ENCODE measurements at places on chromosomes 5 and 9.

GRCh38 chr9:87612536-87612935 lies 113.4 kb upstream of the CTSL start:
- no peak for DNase-seq

- DNase-seq, result peak; percentile 62
Measured at GRCh38 chr5:56270568-56271392, 37.6 kb upstream of the ANKRD55 start.

DNA sequence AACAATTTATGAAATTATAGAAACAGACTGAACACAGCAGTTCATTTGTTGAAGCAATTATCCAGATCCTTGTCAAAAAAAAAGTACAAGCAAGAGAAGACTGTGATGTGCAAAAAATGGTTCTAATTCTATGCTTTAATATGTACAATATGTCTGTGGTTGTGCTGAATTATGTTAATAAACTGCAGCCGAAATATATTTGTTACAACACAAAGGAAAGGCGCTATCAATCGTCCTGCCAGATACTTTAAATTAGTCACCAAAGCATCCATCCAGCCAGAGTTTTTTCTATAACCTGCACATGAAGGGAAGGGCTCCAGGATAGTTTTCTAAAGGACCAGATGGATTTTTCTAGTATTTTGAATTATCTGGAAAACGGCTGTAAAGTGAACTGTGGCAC lies 259.5 kb downstream of the BNC2 start:
- DNase-seq, result no peak

- no peak for DNase-seq
Measured at GRCh38 chr5:116037236-116037822, 5.1 kb downstream of the ARL14EPL start.

DNA sequence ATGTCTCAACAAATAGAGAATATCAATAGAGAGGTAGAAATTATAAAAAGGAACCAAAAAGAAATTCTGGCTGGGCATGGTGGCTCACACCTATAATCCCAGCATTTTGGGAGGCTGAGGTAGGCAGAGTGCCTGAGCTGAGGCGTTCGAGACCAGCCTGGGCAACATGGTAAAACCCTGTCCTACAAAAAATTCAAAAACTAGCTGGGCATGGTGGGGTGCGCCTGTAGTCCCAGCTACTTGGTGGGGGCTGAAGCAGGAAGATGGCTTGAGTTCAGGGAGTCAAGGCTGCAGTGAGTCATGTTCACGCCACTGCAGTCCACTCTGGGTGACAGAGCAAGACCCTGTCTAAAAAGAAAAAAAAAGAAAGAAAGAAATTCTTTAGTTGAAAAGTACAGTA lies 24.9 kb downstream of the IPPK start:
- DNase-seq, result no peak

GRCh38 chr5:1133510-1134201 lies 21.8 kb upstream of the SLC12A7 start:
- no peak for DNase-seq

- no peak for DNase-seq
Measured at GRCh38 chr5:176935017-176935416, 35.9 kb upstream of the HK3 start.

DNA sequence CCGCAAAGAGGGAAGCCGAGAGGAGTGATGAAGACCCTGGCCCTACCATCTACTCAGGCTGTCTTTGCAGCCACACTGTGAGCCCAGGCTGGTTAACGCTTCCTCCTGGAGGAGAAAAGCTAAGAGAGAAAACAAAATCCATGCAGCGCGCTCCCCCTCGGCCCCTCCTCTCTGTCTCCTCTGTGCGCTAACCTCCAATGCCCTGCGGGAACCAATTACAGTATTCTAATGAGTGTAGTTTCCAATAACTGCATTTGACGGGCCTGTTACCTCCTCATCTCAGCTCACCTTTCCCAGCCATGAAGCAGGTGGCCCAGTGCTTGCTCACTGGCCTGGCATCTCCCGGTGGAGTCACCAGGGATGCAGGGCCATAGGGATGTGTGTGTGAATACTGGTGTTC lies 565.5 kb downstream of the EBF1 start:
- DNase-seq, result no peak

- DNase-seq, result no peak
Measured at GRCh38 chr9:127838375-127839078, 15.9 kb downstream of the ENG start.

- DNase-seq, result peak; percentile 56
Measured at GRCh38 chr9:87725900-87726709, at the start of gene CTSL. TSS of gene CTSL (plus strand) at chr9:87726119. CDS start at chr9:87727604, 1,485 bp downstream.

DNA sequence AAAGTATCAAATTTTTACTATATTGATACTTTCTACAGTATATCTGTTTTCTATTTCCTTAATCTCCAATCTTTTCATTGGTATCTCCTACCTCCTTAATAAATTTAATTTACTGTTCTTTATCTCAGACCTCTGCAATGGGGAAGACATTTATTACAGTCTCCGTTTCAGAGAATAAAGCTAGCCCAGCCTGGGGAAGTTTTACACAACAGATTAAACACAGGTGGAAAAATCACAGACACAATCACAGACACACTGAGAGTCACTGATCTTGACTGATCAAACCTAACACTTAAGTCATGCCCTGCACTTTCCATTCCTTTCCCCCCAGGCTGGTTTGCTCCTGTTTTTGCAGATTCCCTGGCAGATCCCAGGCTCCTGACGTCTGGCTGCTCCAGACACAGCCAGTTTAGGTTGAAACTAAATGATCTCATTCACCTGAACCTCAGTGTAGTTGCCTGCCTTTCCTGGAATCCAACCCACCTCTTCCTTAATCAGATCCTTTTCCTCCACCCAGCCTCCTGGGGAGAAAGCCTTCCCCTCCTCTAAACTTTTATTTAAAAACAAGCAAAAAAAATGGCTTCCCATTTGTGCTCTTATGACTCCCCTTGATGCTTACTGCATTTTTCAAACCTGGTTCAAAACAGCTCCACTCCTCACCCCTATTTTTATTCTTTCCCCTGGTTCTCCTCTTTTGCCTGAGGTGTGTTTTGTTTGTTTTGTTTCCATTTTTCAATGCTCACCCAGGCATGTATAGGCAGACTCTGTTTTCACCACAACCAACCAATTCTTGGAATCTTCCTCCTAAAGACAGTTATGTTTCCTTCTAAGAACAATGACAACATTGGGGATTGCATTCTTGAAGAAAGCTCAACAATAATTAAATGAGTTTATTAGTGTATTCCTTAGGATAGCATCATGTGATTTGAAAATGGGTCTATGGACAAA lies 29.5 kb upstream of the OSMR start:
- no peak for DNase-seq

GRCh38 chr9:111944241-111944866 lies 47.7 kb downstream of the UGCG start:
- DNase-seq, result no peak

DNA sequence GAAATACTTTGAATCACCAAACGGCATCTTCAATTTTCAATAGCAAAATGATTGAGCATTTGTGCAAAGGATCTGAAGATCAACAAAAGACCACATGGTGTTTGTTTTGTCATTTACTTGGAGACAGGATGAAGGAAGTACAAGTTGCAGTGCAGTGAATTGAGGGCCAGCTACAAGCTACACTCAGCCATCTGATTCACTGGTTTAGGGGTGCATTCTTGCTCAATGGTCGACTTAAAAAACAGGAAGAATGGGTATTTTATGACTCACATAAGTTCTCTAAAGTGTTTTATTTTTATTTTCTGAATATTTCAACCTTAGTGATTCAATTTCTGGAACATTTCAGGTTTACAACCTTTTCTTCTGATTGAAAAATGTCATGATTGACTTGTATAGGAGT lies 412.1 kb upstream of the ADAMTSL1 start:
- no peak for DNase-seq

DNA sequence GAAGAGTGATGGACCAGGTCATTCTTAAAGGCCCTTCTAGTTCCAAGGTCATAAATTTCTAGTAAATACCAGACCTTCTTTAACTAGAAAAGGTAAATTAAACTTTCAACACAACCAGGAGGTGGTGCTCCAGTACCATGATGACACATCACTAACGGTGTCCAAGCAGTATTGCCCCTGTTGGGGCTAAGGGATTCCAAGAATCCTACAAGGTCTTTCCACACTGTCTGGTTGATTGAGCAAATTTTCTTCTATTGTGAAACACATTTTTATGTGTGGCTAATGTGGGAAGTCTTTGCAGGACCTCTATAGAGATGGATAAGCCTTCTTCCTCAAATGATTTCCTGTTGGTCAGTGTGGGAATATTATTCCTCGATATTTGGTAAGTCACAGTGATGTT lies 459.6 kb upstream of the PAPPA start:
- DNase-seq, result no peak

DNA sequence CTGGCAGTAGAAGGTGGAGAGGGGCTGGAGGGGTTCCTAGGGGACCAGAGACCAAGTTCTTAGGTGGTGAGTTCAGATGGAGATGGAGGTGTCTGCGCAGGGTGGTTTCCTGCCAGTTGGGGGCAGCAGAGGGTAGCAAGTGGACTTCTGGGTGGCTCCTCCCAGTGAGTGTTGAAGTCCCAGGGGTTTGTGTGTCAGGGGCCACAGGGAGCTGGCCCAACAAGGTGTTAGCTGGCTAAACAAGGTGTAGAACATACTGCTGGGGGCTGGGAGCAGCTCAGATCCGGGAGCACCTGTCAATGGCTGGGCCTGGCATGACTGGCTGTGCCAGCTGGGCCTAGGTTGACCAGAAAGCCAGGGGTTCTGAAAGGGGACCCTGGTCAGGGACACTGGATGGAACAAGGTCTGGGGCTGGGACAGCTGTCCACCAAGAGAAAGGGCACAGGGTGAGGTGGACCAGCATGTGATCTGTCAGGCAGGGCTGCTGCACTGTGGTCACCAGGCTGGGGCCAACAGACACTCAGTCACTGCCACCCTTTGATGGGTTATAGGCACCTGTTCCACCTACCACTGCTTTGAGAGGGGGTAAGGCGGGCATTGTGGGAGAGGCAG lies 35.6 kb downstream of the DAB2IP start:
- DNase-seq, result no peak

DNA sequence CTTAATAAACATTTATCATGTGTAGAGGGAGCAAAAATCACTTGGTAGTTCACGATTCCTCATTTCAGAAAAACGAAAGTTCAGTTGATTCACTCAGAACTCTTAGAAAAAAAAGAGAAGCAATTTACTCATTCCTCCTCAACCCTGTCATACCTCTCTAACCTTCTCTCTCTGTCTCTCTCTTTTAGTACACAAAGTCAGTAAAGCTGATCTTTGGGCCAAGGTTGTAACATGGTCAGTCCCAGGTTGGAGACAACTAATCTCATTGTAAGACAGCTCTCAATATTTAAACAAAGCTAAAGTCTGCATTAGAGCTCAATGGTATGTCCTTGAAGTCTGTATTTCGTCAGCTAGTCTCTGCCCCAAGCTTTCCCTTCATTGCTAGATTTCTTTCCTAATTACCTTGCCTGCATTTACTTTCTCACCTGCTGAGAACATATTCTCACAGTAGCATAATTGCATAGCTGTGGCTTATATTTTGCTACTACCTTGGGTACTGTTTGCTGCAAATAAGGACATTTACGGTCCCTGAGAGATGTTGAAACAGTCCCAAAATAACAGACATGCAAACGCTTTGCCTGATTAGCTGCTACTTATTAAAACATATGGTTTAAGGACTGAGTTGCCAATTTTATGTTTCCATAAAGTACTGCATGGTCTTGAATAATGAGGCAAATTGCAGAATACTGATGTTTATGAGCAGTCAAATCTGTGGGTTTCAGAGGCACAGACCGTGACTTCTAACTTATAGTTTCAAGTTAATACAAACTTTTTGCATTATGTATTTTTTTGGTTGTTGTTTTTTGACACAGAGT lies 138.3 kb downstream of the GPBP1 start:
- DNase-seq, result no peak

DNA sequence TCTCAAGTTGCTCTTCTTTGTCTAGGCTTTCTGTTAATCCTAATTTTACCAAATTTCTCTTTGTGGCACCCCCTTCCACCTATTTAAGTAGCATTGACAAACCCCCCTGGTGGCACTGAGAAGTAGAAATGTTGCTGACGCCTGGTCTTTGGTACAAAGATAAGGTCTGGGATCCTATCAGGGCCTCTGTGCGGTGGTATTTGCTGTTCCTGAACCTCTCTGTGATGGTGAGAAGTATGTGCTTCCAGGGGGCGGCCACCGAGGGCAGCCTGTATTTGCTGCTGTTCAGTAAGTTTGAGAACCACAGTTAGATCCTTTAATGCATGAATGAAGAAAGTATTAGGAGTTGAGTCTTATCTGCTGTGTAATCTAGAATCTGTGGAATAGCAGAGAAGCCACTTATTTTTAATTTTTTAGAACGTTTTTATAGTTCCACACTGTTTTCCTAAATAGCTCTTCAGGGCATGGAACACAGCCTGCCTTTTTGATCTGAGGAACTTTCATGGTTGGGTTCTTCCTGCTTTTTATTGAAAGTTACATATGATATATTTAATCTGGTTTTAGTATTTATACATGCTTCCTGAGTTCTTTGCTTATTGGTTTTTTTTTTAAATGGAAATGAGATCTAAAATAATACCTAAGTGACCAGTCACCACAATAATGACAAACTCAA lies 124.2 kb downstream of the TRIO start:
- DNase-seq, result no peak

DNA sequence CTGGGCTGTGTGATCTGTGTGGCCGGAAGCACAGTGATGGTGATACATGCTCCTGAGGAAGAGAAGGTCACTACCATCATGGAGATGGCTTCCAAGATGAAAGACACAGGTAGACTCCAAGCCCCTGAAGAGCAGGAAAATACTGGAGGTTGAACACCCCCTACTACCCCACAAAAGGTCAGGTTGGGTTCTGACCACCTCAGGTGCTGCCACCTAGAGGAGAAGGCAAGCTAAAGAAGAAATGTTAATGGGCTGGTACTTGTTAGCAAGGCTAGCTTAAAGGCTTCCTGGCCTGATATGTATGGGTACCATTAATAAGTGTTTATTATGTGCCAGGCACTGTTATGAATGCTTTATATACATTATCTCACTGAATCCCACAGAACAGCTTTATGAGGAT lies 11.7 kb downstream of the NIPAL4 start:
- no peak for DNase-seq

DNA sequence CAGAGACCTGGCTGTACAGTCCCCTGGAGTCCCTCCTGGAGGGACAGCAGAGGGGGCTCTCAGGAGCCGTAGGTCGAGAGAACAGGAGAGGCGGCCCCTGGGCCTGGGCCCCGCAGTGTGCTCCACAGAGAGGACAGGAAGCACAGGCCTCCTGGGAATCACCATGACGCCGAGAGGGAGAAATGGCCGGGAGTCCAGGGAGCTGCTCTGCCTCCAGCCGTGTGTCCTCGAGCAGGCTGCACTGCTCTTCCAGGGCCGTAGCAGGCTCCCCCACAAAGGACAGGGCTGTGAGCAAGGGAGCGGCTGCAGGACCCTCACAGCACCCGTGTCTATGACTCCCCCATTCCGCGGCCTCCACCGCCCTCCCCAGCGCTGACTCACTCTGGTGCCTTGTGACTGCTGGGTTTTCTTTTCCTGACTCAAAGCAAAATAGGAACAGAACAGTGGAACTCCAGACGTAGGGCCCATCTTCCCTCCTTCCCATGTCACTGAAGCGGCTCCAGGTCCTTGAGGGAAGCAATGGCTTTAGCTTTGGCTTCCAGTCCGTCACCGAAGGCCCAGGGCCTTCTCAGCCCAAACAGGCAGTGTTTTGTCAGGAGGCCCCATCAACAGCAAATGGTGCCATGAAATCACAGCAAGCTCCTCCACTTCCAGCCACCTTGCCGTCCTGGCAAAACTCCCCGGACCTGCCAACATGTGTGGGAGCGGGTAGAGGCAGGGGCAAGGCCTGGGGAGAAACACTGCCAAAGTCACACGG lies 114.2 kb downstream of the LHFPL2 start:
- no peak for DNase-seq

- DNase-seq, result no peak
Measured at GRCh38 chr5:19802686-19803085, 185.3 kb downstream of the CDH18 start.

GRCh38 chr5:154470947-154471870 lies 6.8 kb downstream of the HAND1 start:
- DNase-seq, result no peak
